ENCODE measurements at places on chromosomes 6 and 20.

DNA sequence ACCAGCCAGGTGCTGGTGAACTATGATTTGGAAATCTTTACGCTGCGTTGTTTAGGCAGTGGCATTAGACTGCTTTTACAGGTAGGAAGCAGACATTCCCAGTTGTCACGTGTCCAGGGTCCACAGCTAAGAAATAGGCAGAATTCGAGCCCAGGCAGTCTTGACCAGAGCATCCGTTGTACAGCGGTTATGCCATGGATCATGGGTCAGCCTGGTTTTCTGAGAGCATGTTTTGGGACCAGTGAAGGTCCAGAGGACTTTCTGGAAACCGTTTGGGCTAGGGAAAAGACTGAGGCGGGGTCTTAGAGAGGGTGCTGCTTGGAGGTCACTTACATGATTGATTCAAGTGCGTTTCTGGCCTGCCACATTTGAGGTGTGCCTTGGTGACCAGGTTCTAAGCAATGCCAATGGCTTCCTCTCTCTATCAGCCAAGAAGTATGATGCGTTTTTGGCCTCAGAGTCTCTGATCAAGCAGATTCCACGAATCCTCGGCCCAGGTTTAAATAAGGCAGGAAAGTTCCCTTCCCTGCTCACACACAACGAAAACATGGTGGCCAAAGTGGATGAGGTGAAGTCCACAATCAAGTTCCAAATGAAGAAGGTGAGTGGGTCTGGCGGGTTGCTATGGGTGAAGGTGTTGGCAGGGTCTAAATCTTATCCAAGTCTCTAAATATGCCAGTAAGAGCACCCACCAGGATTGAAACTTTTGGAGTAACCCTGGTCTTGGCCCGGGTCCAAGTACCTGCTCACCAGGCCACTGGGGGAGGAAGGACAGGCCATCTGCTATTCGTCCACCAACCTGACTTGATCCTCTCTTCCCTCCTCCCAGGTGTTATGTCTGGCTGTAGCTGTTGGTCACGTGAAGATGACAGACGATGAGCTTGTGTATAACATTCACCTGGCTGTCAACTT lies 1.8 kb downstream of the RPL10A start:
- peak; percentile 38 for DNase-seq

GRCh38 chr6:79778816-79779215 lies 147.7 kb downstream of the SH3BGRL2 start:
- no peak for DNase-seq

DNA sequence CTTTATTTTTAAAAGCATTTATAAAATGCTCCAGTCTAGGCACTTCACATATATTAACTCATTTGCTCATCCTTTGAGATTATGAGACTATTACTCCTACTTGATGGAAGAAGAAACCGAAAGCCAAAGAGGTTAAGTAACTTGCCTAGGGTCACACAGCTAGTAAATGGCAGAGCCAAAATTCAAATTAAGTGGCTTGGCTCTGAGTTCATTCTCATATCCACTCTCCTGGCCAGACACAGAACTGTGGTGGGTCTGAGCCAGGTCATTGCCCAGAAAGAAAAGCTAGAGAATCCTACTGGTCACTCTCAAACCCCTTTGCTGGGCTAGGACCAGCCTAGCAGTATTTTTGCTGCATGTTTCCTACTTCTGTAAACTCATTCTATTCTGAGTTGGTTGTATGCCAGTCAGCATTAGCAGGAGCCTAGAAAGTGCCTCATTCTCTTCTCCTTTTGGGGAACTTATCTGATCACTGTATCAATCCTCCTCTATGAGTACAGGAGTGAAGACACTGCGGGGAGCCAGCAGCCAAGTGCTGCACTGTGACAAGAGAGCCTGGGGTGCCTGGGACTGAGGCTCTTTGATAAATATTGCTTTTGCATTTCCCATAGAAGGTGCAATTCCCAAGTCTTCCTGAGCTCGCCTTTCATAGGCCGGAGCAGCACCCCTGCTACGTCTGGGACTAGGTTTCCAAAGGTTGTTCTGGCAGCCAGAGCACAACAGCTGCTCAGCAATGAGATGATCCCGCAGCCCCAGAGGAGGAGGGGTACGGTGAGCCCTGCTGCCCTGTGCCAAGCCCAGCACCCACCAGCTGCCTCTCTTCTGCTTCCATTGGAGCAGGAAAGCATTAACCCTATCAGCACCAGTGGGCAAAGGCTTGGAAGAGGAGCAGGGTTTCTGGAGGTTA lies 728.3 kb downstream of the MAFB start:
- no peak for DNase-seq

DNA sequence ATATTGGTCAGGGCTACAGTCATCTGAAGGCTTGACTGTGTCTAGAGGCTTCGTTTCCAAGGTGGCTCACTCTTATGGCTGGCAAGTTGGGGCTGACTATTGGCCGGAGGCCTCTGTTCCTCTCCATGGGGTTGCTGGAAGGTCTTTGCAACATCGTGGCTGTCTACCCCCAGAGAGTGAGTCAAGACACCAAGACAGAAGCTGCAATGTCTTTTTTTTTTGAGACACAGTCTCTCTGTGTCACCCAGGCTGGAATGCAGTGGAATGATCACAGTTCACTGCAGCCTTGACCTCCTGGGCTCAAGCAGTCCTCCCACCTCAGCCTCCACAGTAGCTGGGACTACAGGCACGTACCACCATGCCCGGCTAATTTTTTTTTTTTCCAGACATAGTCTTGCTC lies 29.4 kb upstream of the KIF3B start:
- no peak for DNase-seq

- no peak for DNase-seq
Observed at GRCh38 chr6:6657085-6657819, 68.7 kb downstream of the LY86 start.

- DNase-seq = no peak
Observed at GRCh38 chr6:40946738-40947301, 92.2 kb downstream of the UNC5CL start.

DNA sequence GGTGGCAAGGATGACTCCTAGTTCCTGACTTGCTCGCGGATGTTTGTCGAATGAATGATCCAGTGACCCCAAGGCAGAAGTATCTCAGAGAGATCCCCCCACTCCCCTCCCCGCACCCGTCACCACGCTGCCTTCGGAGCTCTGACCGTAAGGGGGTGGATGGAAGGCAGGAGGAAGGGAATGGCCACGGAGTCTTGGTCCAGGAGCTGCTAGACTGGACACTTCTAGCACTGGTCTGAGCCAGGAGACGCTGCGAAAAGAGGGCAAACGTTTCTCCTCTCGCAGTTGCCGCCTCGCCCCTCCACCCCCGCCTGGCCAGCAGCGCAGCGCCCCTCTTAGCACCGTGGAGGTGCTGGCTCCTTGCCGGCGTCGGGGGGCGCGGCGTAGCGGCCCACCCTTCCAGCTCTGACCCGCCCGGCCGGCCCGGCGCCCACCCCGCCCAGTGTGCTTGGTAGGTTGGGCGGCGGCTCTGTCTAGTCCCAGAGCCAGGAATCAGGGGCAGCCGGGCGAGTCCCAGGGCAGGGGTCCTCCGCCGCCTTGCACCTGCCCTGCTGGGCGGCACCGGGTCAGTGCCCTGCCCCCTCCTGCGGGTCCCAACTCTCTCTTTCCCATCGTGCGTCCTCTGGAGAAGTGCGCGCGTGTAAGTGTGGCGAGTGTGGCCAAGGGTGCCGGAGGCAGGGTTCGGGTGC lies 2.4 kb upstream of the DBNDD2 start:
- peak; percentile 2 for DNase-seq

DNA sequence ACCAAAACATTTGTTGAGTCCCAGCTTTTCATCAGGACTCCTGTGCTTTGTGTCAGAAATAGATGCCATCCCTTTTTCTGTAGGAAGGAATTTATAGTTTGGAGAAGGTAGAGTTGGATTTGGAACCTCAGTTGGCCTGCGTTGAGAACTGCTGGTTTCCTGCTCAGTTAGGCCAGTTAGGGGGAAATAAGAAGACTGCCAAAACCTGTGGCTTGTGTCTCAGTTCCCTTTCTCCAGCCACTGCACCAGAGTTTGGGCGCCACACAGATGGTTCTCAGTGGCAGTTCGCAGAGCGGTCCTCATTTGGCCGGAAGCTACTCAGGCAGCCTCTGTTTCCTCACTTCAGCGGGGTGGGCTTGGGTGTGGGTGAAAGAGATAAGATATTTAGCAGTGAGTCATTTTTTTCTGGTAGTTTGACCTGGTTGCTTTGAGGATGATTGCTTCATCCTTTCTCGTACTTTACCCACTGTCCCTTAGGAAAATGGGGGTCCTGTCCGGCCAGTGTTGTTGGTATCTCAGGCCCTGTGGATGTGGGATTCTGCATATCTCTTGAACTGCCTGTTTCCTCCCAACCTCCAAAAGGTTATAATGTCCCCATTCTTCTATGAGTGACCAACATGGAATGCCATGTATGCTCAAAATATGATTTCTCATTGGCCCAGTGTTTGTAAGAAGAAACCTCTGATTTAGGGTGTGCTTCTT lies 53.7 kb downstream of the JARID2 start:
- peak; percentile 50 for DNase-seq

DNA sequence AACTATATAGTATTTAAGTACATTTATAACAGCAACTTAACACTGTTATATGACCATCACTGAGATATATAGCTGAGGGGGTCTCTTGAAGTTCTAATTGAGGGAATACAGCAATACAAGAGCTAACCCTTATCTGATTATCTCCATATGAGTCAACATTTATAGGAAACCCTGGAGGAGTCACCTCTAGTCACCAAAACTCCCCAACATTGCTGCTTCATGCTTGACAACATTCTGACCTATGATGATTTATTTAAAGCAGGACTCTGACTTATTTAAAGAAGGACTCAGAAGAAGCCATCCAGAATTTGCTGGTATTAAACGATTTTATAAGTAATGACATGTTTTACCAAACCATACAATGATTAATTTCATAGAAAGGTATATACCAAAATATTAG lies 182.6 kb upstream of the NOX3 start:
- DNase-seq = no peak

DNA sequence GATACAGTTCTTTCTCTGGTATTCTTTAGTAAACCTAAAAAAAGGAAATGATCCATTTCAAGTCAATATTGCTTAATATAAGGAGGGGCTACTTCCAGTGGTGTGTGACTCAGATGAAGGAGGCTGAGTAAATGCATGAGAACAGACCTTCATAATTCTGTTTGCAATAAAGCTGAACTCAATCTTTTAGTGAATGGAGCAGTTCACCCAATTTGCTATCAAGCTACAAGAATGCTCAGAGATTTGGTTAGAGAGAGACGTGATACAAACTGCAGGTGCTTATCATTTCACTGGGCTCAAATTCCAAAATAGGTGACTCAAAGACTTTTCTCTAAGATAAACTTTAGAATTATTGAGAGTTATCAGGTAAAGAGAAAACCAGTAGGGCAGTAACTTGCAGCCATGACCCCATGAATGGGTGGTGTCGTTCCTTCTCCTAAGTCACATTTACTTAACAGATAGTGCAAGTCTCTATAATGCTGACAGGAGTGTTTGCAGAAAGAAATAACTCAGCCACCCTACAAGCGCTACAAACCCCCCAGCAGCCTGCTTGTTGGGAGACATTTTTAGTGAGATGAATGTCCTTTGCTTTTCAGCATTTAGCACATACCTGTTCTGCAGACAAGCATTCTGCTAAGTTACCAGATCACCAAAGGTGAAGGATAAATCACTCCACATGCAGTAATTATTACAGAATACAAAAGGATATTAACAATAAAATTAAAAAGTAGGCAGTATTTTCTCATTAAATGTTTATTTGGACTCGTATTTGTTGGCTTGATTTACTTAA lies 16.4 kb upstream of the BLOC1S5 start:
- DNase-seq = no peak

- DNase-seq = no peak
Observed at GRCh38 chr6:144657691-144658090, 372.6 kb downstream of the UTRN start.

DNA sequence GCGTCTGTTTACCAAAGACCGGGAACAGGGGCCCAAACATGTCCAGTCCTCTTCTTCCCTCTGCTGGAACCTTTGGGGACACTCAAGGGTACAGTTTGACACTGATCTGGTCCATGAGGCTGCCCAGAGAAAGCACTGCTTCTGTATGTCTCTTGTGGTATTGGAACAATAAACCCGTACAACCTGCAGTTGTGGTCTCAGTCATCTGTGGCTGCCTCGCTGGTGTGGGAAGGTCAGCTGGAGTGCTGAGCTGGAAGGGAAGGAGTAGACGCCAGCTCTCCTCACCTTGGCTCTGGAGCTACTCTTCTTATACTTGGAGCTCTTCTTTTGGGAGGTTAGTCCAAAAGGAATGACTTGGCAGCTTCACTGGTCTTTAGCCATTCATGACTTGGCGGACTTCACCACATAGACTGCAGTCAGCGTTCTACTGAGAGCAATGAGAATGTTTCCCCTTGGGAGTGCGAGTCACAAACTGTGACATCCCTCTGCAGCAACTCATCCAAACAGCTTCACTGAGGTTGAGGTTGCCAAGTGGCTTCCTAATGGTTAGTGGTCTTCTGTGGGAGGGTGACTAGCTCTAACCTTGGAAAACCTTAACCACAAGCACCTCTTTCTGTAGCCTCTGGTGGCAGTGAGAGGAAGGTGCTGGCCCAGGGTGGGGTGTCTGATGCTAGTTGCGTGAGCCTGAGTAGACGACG lies 81.2 kb downstream of the ASXL1 start:
- no peak for DNase-seq

DNA sequence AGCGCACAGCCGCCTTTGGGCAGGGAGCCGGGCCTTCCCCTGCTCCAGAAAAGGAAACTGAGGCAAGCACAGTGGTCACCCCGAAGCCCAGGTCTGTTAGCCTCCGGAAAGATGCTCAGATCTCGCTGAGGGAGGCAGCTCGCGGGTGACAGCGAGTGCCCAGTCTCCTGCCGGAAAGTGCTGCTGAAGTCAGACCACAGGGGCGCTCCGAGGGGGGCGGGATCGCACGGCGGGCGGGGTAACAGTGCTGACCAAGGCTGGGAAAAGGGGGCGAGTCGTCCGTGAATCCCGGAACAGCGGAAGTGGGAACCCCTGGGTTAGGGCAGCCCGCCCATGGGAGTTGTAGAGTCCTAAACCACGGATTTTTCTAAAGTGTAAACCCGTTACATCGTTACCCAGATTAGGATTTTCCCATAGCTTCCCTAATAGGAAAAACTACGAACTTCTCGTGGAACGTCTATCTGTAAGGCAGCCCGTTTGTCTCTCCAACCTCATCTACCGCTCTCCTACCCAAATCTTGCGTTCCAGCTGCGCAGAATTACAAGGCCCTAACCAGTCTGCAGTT lies 504 bp downstream of the VPS16 start:
- DNase-seq = peak; percentile 35

DNA sequence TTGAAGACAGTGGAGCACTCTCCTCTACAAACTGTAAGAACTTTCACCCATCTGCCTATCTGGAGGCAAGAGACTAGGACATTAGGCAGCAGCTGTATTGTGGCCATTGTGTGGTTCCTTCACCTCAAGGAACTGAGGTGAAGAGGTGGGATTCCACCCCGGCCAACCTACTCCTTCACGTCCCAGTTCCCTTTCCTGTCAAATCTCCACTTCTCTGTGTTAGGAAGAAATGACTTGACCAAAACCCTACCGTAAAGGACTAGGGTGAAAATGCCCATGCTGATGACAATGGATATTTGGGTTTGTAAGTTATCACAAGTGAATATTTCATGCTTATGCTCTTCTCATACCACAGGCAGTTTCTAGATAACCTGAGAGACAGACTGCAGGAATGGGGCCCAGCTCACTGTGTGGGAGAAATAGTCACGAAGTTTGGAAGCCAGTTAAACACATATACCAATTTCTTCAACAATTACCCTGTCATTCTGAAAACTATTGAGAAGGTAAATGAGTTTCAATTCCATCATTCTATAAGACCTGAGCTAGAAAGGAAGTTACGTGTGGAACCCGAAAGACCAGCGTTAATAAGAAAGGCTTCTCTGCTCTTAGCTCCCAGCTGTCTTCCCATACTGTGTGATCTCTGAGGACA lies 86.6 kb downstream of the ECT2L start:
- no peak for DNase-seq

Data from CD4-positive, alpha-beta T cell treated with Interleukin-21 for 1 hour (primary cell).